Left ventricle myocardium superior (tissue), 1 donor: ENCODE measurements at places on chromosomes 1 and 21. TPM values are rescaled to one million over a fixed set of nuclear protein-coding genes. Genes with fewer than 3 reads are reported as not detected.

The SPATA46 gene
- not detected for total RNA-seq

The GPR157 gene
- total RNA-seq = 42.2 TPM

The ARHGEF16 gene
- 1.7 TPM for total RNA-seq

The HSPB7 gene
- total RNA-seq = 3,996 TPM

The AK4 gene
- 163 TPM for total RNA-seq

The TRIM63 gene
- total RNA-seq = 207 TPM

The CASP9 gene
- 14.9 TPM for total RNA-seq

The PADI3 gene
- total RNA-seq = not detected

The GBP7 gene
- total RNA-seq = not detected

The FLG2 gene
- not detected for total RNA-seq

The TCEA3 gene
- 81.0 TPM for total RNA-seq

The RHEX gene
- 1.0 TPM for total RNA-seq

The VWA5B1 gene
- total RNA-seq = not detected

The PARP1 gene
- total RNA-seq = 140 TPM

- DNase-seq = peak; percentile 60
Observed at GRCh38 chr1:6438047-6438525, 13.5 kb downstream of the ESPN start.

DNA sequence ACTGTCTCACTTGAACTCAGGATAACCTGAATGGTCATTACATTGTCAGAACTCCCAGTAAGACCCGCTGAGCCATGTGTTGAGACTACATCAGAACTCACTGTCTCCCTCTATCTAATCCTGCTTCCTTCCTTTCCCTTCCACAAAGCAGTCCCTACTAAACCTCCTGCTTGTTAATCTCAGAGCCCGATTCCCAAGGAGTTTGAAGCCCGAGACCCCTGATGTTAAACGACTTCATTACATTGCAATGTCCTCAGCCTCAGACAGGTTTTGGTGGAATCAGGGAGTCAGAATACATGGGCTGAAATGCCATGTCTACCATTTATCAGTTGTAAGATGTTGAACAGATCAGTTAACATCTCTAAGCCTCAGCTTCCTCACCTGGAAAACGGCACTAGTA lies 682.4 kb downstream of the ADGRL2 start:
- no peak for DNase-seq

- DNase-seq = peak; percentile 71
Observed at GRCh38 chr1:206658264-206658980, 23.1 kb downstream of the DYRK3 start.

- no peak for DNase-seq
Observed at GRCh38 chr1:108072776-108073175, 107.8 kb upstream of the VAV3 start.

- DNase-seq = no peak
Observed at GRCh38 chr1:156073740-156074139, 8.5 kb downstream of the MEX3A start.

- no peak for DNase-seq
Observed at GRCh38 chr1:47474278-47475193, 36.7 kb downstream of the FOXD2 start.

DNA sequence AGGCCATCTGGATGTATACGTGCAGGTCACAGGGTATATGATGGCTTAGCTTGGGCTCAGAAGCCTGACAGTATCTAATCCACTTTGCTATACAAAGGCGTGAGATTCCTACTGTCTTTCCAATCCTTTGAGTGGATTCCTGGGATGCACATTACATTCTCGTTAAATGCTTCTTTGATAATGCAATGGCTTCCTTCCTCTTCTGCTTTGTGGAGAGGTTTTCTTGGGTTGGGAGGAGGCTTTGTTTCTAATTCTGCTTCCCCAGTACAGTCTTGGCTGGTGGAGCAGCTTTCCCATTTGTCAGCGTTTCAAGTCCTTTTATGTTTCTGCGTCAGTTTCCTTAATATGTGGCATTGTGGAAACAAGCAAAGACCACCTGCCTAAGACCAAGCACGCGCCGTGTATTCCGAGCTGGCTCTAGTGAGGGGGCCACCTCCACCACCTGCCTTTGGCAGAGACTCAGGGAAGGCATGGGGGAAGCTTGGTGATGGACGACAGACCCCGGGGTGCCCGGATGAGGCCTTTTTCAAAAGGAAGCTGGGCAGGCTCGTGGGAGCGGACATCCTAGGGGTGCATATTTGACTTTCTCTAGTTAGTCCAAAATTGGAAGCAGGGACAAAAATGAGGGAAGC lies 72.7 kb downstream of the WDR4 start:
- no peak for DNase-seq

- DNase-seq = no peak
Observed at GRCh38 chr21:25790122-25790877, 55.5 kb downstream of the GABPA start.

GRCh38 chr1:29304025-29304684 lies 67.8 kb downstream of the PTPRU start:
- no peak for DNase-seq

GRCh38 chr1:161887730-161888287 lies 121.7 kb downstream of the ATF6 start:
- DNase-seq = no peak

GRCh38 chr1:39261712-39262221 lies 57.3 kb downstream of the MACF1 start:
- no peak for DNase-seq

DNA sequence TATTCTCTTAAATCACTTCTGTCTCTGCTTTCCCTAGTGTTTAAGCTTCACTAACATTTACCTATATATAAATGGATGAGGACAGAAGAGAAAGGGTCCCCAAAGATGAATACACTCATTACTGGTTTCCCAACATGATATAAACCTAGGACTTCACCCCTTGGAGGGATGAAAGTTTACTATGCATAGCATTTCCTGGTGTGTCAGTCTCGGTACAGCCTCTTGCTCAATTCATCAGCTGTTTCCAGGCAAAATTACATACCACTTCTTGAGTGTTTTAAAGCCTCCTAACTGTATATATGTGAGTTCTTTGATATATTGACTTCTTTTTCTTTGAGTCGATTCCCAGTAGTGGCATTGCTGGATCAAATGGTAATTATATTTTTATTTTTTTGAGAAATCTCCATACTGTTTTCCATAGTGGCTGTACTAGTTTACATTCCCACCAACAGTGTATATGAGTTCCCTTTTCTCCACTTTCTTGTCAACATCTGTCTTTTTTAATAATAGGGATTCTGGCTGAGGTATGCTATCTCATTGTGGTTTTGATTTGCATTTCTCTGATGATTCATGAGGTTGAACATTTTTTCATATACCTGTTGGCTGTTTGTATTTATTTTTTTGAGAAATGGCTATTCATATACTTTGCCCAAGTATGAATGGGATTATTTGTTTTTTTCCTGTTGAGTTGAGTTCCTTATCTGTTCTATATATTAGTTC lies 259.3 kb upstream of the CACYBP start:
- no peak for DNase-seq

DNA sequence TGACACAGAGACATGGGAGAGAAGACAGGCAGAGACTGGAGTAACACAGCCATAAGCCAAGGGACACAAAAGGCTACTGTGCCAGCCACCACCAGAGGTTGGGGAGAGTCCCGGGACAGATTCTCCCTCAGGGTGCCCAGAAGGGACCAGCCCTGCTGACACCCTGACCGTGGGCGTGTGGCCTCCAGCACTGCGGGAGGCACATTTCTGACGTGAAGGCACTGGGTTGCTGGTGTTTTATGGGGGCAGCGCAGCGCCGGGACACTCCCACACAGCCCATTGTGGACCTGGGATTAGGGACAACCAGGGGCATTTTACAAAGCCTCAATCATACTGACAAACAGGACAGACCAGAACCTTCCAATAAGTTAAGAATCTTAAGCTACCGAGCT lies 26.2 kb downstream of the PRDM15 start:
- DNase-seq = no peak

DNA sequence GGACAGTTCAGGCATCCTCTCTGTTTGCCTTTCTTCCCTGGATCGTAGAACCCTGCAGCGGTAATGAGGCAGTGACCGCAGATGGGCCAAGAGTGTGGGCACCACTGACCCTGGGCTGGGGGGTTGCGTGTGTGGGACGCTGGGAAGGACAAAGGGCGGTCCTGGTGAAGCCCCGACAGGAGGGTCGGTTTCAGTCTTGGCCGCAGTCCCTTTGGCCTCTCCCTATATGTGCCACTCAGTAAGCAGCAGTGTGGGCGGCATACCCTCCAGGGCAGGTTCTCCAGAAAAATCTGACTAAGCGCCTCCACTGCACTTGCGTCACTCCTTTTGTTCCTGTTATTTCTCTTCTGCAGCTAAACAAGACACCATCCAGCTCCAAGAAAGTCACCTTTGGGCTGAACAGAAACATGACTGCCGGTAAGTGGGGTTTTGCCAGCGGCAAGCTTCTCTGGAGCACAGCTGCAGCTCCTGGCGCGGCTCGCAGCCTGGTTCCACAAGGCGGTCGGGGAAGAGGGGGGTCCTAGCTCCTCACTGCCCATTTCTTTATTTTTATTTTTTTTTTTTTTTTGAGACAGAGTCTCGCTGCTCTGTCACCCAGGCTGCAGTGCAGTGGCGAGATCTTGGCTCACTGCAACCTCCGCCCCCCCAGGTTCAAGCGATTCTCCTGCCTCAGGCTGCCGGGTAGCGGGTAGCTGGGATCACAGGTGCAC lies 27.7 kb upstream of the PDXK start:
- no peak for DNase-seq

- DNase-seq = no peak
Observed at GRCh38 chr21:32515874-32516273, 69.4 kb downstream of the TCP10L start.

DNA sequence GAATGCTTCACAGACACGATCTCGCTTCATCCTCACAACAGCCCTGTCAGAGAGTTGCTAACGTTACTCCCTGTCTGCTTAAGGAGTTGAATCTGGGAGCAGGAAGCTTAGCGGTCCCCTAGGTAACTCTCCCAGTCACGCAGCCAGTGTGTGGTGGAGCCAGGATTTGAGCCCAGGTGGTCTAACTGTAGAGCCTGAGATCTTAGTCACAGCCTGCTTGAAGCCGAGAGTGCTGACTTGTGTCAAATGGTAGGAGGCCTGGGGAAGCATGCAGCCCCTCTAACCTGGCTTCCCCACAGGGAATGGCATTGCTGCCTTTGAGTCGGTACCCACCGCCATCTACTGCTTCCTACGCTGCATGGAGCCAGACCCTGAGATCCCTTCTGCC lies 4.1 kb downstream of the ADPRS start:
- DNase-seq = peak; percentile 5

DNA sequence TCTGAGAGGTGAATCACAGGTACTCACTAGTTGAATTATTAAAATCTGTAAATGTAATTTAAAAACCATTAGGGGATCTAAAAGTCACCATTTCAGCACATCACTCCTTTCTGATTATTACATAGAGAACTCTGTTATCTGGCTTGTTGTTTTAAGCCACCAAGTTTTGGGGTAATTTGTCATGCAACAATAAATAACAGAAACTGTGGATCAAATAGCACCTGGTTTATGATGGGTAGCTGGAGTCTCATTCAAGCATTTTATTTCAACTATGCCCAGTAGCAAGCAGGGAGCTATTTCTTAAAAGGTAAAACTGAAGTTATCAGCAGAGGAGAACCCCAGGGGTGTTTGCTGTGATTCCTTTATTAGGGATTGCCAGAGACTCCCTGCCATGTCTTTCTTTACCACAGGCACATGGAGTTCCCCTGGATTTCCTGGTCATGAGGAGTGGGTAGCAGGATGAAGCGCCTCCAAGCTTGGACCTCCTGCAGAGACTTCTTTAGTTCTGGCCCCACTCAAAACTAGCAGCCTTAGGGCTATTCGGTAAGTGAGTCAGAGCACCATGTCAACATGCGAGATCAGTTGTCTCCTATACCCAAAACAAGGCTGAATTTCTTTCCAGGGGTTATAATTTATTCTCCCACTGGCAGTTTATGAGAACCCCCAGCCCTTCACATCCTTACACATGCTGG lies 179.2 kb downstream of the GIPC2 start:
- no peak for DNase-seq

- DNase-seq = no peak
Observed at GRCh38 chr1:116286541-116286971, 86.5 kb upstream of the ATP1A1 start.

- no peak for DNase-seq
Observed at GRCh38 chr1:7629465-7630195, 141.5 kb upstream of the VAMP3 start.

DNA sequence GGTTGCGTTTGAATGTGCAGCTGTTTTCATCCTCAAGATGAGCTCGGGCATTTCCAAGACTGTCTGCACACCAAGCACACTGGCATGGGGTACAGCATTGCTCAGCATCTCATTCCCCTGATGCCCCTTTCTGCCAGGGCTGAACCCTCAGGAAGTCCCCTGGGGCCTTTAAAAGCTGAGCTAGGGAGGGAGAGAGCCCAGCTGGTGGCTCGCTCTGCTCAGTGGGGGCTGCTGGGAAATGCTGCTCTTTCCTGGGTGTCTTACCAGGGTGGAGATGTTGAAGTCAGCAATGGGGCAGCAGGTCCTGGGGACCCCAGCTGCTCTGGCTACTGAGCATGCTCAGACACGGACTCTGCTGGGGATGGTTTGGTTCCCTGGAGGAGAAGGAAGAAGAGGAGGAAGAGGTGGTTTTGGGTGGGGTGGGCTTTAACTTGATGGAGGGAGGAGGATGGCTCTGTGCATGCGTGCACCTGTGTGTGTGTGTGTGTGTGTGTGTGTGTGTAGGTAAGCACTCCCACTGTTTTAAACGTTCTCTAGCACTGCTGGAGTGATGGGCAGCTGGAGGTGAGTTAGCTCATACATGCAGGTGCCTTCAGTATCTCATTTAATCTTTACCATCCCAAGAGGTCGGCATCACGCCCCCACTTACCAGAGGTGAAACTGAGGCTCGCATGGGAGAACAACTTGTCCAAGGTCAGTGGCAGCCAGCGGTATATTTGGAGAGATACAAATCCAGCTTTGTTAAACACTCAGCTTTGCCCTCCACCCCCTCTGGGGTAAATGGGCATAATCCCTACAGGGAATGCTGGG lies 40.9 kb downstream of the ACTL8 start:
- DNase-seq = no peak

- DNase-seq = no peak
Observed at GRCh38 chr1:15933684-15934083, 42.2 kb downstream of the ZBTB17 start.

- no peak for DNase-seq
Observed at GRCh38 chr1:20987831-20988825, 188.6 kb downstream of the EIF4G3 start.

DNA sequence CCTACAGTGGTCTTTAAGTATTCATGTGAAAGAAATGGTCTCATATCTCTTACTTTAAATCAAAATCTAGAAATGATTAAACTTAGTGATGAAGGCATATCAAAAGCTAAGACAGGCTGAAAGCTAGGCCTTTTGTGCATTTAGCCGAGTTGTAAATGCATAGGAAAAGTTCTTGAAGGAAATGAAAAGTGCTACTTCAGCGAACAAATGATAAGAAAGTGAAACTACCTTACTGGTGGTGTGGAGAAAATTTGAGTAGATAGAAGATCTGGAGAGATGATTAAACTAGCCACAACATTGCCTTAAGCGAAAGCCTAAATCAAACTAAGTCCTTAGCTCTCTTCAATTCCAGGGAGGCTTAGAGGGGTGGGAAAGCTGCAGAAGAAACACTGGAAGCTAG lies 147.6 kb downstream of the DSCAM start:
- DNase-seq = no peak

GRCh38 chr21:38910390-38911067 lies 104.8 kb downstream of the ETS2 start:
- DNase-seq = no peak
